Right hindlimb (tissue), 1 donor: ENCODE measurements at places on chromosomes 4 and X.

- DNase-seq = no peak
These were observed 462.2 kb upstream of the CPXCR1 start for GRCh38 chrX:88284844-88285243.

DNA sequence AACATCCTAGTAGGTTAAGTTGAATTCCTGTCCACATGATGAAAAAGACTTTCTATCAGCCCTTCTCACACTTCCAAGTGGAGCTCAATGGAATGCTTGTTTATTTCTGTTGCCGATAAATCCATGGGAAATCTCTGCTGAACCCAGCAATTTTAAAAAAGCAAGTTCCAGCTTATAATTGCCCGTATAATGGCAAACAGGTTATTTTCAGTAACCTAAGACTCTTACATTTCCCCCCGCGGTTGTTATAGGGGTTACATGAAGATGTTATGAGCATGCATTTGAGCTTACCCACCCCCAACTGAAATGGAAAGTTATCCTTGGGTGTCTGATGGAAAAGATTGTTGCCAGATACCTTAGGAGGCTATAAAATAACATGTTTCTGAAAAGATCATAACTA is 136.2 kb downstream of the PALLD start:
- no peak for DNase-seq

GRCh38 chrX:155247497-155247896 is 16.8 kb downstream of the RAB39B start:
- no peak for DNase-seq

- no peak for DNase-seq
These were observed 1.1 kb downstream of the FANCB start for GRCh38 chrX:14871767-14872166.

GRCh38 chrX:28610746-28611145 is 23.5 kb downstream of the IL1RAPL1 start:
- DNase-seq = no peak

DNA sequence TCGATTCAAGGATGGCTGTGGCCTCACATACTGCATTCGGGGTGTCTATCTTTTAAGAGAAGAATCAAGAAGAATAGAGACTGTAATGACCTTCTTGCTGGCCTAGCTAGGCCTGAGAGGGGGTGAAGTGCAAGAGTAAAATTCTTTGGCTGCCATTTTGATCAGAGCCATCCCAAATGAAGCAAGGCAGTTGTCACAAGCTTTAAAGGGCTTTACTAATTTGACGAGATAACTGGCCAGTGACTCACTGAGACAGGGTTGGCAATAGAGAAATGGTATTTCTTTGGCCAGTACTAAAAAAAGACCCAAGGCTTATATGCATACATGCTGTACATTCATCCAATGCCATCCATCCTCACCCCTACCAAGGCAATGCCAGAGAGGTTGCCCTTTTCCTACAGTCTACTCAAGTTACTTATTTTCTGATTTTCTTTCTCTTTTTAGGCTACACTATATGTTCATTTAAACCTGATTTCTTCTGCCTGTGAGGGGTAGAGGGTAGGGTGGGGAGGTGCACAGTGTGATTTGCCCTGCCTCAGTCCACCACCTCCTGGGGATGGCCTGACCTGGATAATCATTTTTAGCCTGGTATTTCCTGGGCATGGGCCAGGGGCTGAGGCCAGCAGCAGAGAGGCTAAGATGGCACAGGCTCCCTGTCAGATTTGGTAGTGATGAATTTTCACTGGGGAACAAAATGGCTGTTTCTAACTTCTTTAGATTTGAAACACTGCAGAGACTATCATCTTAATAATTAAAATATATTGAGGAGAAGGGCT is 32.2 kb downstream of the ATG4A start:
- no peak for DNase-seq

- DNase-seq = no peak
These were observed 35.7 kb upstream of the BMP15 start for GRCh38 chrX:50874876-50875275.

GRCh38 chrX:43003204-43003565 is 225.2 kb upstream of the PPP1R2C start:
- DNase-seq = no peak

DNA sequence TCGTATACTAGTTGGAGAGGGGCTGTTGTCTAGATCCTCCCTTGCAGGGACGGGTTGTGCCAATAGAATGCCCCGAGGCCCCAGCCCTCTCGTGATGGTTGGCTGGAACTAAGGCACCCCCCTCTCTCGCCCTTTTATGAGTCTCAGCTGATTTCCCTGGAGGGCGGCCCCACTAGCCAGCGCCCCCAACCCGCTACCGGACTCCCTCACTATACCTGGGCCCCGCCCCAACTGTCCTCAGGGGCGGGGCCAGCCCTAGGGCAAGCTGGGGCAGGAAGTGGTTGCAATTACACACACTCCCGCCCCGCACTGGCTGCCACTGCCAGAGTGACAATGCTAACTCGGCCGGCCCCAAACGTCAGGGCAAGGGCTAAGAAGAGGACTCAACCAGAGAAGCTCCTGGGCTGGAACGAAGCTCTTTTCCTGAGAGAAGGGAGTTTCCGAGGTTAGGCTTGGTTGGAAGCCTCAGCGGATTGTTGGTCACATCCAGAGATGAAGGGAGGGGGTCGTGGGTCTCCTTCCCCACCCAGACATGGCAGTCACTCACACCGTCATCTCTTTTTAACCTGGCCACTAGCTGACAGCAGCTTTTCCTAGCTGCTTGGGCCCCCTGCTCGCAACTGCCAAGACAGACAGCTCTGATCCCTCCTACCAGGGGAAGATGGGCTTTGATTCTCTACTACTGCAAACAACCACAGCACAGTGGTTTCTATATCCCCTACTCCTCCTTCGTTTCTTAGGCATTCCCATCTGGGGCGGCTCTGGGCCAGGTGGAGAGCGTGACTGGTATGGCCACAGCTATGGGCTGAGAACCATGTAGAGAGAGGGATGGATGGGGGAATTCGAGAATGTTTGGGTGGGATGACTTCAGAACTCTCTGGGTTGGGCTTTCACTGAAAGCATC is 21.0 kb upstream of the BCORL1 start:
- no peak for DNase-seq

DNA sequence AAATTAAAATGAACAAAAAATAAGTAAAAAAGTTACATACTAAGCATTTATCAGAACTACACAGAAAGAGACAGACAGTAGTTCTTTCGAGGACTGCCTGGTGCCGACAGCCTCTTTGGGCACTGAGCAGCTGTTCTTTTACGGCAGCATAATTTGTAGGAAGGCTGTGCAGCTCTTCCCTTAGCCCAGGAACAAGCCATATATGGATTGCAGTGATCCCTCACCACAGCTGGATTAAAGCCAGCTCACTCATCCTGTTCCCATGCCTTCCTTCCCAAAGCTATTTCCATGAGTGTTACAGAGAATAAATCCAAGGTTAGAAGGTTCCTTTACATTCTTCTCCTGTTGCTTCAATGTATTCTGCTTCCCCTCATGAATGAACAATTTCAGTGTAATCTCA is 71.7 kb downstream of the DDX60L start:
- peak; percentile 78 for DNase-seq

DNA sequence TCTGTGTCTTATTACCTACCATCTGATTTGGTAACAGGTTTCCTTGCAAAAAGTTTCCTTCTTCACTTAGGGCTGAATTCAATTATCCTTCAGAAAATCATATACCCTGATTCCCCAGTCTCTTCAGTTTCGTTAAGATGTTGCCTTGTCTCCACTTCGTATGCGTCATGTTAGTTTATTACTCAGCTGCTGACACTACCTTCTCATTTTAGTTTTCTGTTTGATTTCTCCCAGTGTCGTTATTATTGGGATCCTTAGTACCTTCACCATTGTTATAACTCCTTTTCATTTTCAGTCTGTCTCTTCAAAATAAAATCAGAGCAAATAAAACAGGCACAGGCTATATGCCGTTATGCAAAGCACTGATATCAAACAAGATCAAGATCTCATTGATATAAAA is 87.5 kb upstream of the RBPJ start:
- DNase-seq = no peak

DNA sequence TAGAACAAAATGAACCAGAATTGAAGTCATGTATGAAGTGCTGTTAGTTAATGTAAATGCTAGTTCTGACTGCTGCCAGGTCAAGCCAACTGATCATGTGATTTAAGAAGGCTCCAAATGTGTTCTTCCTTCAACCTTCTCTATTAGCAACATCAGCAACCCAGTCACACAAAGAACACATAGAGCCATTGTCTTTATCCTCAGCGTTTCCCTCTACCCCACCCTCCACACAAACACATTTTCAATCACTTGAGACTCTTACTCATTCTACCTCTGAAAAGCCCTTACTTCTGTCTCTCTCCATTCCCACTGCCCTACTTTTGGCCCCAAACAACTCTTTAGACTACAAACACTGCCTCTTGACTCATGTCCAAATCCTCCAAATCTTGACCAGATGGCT is 89.7 kb upstream of the KDR start:
- no peak for DNase-seq

DNA sequence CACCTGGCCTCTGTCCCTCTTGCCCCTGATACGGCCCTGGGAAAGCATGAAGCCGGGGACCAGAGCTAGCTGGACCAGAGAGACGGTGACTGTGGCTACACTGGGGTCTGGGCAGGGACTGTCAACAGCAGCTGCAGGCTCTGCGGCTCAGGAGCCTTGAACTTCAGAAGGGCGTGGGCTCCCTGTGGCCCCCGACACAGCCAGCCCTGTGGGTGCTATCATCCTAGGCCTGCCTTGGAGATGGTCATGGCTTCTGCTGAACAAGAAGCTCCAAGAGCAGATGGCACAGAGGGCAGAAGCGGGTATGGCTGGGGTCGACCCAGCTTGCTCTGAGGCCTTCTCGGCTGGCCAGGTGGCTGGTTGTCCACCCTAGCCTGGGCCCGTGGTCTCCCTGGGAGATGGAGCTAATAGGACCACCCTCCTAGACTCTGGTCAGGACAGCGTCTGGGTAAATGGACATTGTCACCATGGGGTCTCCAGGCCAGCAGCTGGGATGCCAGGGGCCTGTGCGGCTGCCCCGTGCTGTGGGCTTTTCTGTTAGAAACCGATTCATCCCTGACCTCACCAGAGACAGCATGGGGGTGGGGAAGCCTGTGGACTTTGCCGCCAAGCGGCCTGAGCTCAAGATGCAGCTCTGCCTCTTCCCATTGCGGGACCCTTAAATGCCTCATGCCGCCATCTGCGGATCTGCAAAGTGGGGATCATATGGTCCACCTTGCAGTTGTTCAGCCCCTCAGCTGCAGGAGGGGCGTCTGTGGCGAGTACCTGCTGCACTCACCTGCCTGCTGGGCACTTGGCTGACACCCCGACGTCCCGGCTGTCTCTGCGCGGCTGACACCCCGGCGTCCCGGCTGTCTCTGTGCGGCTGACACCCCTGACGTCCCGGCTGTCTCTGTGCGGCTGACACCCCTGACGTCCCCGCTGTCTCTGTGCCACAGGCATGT is 21.1 kb downstream of the CPZ start:
- no peak for DNase-seq

DNA sequence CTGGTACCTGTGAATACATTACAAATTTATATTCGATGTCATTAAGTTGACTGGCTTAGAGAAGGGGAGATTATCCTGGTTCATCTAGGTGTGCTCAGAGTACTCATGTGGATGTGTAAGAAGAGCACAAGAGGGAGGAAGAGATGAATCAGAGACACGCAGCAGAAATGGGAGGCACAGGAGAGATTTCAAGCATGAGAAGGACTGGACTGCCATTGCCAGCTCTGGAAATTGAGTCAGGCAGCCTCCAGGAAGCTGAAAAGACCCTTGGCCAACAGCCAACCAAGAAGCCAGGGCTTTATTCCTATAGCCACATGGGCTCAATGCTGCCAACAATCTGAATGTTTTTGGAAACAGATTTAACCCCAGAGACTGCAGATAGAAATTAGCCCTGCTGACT is 1390.0 kb downstream of the STIM2 start:
- DNase-seq = no peak

GRCh38 chr4:151439320-151439719 is 30.3 kb downstream of the FHIP1A start:
- no peak for DNase-seq

DNA sequence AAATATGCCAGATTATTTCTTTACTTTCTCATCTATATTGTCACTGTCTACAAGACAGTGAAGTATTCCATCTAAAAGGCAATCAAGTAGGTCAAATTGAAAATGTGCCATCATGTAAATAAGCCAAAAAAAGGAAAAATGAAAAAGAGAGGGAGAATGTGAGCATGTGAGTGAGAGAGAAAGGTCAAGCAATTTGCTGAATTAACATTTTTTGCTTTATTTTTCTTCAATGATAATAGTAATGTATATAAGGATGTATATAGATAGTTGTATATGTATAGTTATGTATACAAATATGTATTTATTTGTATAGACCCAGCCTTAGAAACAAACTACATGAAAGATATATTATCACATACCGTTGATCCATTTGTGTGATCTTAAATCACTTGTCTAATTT is 11.5 kb downstream of the CXCL8 start:
- DNase-seq = no peak

GRCh38 chr4:176377780-176378179 is 58.0 kb downstream of the SPCS3 start:
- DNase-seq = no peak

- no peak for DNase-seq
These were observed 2.0 kb upstream of the CFAP97 start for GRCh38 chr4:185205697-185206342.

- DNase-seq = no peak
These were observed 38.9 kb downstream of the TBC1D9 start for GRCh38 chr4:140717313-140717712.

GRCh38 chrX:95945528-95945927 is 739.1 kb upstream of the DIAPH2 start:
- no peak for DNase-seq

DNA sequence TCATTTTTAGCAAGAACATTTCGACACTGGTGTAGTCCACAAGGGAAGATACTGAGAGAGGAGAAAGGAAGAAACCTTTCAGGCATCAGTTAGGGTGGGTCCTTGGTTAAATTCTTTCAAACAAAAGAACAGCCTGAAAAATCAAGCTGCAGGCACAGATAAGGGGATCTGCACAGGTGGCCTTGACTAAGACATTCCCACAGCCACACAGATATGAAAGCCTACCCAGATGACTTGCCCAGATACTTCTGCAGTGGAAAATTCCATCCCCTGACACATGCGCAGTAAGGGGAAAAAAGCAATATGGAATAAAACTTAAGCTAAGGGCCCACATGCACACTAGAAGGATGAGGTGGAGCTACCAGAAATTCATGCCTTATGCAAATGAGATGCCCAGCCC is 8.9 kb upstream of the TMEM165 start:
- DNase-seq = no peak

DNA sequence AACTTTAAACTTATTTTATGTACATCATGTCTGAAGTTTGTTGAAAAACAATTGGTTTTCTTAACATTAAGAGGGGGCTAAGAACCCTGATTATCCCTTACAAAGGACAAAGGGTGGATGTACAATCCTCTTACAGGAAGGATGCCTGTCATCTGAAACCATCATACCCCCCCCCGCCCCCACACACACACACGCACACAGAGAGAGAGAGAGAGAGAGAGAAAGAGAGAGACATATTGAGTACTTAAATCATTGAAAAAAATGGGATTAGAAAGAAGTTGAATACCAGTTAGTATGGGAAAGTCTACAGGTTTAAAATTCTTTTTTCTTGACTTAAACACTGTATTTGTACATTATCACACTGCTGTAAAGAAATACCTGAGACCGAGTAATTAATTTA is 10.9 kb upstream of the PGM2 start:
- no peak for DNase-seq

- peak; percentile 58 for DNase-seq
These were observed 217.9 kb downstream of the CENPC start for GRCh38 chr4:67327245-67328017.
